ENCODE measurements at places on chromosomes 3 and 15. TPM values are rescaled to one million over a fixed set of nuclear protein-coding genes. Genes with fewer than 3 reads are reported as not detected.

GRCh38 chr15:89501646-89502045 lies 5.3 kb upstream of the RHCG start:
- DNase-seq, result no peak

DNA sequence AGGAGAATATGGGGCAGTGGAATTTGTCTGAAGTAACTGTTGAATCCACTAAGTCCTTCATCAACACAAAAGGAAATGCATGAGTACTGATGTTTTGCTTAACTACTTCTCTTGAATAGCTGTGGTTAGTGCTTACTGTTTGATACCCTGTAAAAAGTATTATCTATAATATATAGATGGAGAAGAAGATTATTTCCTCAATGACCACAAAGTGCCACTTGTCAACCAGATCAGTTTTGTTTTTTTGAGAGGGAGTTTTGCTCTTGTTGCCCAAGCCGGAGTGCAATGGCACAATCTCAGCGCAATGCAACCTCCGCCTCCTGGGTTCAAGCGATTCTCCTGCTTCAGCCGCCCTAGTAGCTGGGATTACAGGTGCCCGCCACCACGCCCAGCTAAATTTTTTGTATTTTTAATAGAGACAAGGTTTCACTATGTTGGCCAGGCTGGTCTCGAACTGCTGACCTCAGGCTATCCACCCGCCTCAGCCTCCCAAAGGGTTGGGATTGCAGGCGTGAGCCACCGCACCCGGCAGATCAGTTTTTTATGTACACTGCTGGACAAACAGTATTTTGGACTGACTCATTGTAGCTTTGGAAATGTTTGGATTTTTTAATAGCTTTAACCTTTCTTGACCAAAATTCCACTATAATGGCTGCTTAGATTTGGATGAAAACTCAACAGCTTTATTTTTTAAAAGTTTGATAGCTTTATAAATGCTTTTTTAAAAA lies 1.5 kb upstream of the RPLP1 start:
- no peak for DNase-seq

DNA sequence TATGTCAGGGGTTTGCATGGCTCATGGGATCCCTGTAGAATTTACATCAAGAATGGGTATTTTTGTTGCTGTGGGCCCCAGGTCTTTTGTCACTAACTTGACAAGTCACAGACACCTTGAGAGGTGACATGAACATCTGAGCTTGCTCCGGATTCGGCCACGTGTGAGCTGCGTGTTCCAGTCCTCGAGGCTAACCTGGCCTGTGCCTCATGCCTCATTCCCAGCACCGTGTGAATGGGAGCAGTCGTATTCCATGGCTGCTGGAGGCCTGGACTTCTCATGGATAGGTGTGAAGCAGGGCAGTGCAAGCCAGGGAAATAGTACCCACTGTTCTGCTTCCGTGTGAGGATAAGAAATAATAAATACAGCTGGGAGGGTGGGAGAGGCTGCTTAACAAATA lies 423.5 kb downstream of the OCA2 start:
- no peak for DNase-seq

- DNase-seq, result no peak
Observed at GRCh38 chr3:17954801-17955200, 212.4 kb upstream of the TBC1D5 start.

GRCh38 chr3:39133093-39133490 lies 20.3 kb downstream of the CSRNP1 start:
- DNase-seq, result no peak

Gene GOLIM4
- 50.0 TPM for total RNA-seq

Gene GCNT3
- 0.27 TPM for total RNA-seq

Gene BAHD1
- total RNA-seq, result 14.4 TPM

Gene CHST2
- total RNA-seq, result 5.0 TPM

Gene PLSCR5
- total RNA-seq, result not detected

Gene MOBP
- total RNA-seq, result not detected

Data from fibroblast of the aortic adventitia (primary cell).